ENCODE measurements at places on chromosomes 12 and 14. TPM values are rescaled to one million over a fixed set of nuclear protein-coding genes. Genes with fewer than 3 reads are reported as not detected.

SLC6A12 gene
- not detected for total RNA-seq

DNA sequence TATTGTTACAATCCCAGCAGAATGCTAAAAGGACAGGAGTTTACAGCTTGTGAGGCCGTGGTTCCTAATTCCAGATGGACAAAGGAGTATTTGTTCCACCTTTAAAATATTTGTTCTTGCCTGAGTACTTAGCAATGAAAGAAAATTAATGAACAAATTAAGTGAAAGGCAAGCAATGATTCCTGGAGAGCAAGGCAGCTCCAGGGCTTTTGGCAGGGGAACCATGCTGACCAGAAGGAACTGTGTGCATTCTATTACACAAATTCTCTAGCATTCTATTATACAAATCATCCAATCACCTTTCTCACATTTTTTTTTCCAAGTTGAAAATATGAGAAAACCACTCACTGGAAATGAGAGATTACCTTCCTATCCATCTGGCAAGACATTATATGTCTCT, 1.8 kb upstream of the BMAL2 start:
- DNase-seq: no peak

DNA sequence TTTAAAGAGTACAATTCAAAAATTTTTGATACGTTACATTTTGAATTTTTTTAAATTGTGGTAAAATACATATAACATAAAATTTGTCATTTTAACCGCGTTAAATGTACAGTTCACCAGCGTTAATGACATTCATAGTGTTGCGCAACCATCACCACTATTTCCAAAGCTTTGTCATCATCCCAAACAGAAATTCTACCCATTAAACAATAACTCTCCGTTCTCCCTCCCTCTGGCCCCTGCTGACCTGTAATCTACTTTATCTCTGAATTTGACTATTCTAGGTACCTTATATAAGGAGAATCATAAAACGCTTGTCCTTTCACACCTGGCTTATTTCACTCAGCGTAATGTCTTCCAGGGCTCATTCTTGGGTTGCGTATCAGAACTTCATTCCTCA, 69.1 kb upstream of the DYNC1H1 start:
- DNase-seq: no peak

DNA sequence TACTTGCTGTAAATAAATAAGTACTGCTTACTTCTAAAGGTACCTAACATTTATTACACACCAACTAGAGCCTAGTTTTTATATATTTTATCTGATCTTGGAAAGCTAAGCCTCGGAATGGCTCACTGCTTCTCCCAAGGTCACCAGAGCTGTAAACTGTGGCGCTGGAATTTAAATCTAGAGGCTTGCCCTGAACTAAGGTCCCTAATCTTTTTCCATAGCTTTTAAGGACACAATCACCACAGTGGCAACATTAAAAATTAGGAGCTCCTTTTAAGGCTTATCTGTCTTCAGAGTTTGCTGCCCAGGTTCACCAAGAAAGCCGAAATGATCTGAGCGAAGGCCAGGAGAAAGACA, 670 bp downstream of the CCNB1IP1 start:
- DNase-seq: no peak

GRCh38 chr14:49908433-49908782, 15.5 kb downstream of the ARF6 start:
- DNase-seq: no peak

DNA sequence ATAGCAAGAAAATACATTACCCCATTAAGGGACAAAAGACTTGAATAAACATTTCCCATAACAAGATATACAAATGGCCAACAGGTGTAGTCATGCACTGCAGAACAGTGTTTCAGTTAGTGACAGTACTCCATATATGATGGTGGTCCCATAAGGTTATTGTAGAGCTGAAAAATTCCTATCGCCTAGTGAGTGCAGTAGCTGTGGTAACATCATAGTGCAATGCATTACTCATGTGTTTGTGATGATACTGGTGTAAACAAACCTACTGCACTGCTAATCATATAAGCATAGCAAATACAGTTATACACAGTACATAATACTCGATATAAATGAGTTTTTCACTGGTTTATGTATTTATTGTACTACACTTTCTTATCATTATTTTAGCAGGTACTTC, 168.7 kb downstream of the C12orf75 start:
- DNase-seq: no peak

- DNase-seq: no peak
Measured at GRCh38 chr12:43676183-43676813, 82.3 kb downstream of the PUS7L start.

DNA sequence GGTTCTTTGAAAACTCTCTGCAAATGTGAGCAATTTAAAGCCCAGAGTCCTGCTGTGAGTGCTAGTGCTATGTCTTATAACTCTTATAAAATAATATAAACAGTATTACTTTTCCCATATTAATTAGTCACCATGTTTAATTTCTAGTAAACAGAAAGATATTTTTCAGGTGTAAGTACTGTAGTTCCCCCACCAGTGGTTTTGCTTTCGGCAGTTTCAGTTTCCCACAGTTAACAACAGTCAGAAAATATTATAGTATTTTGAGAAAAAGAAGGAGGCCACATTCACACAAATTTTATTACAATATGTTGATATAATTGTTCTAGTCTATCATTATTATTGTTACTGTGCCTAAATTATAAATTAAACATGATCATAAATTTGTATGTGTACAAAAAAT, 800.5 kb downstream of the LRFN5 start:
- no peak for DNase-seq

GRCh38 chr12:40701756-40702155, 9.5 kb downstream of the CNTN1 start:
- no peak for DNase-seq
